T-helper 17 cell (primary cell): ENCODE measurements at places on chromosomes 2 and 18.

DNA sequence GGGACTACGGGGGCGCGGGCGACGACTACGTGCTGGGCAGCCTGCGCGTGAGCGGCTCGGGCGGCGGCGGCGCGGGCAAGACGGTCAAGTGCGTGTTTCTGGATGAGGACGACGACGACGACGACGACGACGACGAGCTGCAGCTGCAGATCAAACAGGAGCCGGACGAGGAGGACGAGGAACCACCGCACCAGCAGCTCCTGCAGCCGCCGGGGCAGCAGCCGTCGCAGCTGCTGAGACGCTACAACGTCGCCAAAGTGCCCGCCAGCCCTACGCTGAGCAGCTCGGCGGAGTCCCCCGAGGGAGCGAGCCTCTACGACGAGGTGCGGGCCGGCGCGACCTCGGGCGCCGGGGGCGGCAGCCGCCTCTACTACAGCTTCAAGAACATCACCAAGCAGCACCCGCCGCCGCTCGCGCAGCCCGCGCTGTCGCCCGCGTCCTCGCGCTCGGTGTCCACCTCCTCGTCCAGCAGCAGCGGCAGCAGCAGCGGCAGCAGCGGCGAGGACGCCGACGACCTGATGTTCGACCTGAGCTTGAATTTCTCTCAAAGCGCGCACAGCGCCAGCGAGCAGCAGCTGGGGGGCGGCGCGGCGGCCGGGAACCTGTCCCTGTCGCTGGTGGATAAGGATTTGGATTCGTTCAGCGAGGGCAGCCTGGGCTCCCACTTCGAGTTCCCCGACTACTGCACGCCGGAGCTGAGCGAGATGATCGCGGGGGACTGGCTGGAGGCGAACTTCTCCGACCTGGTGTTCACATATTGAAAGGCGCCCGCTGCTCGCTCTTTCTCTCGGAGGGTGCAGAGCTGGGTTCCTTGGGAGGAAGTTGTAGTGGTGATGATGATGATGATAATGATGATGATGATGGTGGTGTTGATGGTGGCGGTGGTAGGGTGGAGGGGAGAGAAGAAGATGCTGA, 1.4 kb downstream of the SOX11 start:
- DNase-seq = no peak

DNA sequence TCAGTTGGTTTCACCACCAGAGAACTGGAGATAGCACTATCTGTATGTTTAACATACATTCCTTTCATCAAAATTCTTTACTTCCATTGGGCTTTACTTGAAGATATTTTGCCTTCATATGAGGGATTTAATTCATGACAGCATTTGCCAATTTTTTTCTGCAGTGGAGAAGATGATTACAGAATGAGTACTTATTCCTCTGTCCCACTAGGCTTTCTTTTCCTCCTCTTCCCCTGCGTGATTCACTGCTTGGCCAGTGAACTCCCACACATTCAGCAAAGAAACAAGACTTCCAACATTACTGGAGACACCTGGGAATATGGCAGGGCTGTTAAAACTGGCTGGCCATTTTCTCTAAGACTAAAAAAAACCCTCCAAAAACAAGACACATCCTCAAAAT, 425.8 kb upstream of the KCNH7 start:
- DNase-seq = no peak

GRCh38 chr2:36919041-36919837, 47.1 kb downstream of the STRN start:
- no peak for DNase-seq

GRCh38 chr2:77270433-77270832, 251.7 kb downstream of the LRRTM4 start:
- DNase-seq = no peak

DNA sequence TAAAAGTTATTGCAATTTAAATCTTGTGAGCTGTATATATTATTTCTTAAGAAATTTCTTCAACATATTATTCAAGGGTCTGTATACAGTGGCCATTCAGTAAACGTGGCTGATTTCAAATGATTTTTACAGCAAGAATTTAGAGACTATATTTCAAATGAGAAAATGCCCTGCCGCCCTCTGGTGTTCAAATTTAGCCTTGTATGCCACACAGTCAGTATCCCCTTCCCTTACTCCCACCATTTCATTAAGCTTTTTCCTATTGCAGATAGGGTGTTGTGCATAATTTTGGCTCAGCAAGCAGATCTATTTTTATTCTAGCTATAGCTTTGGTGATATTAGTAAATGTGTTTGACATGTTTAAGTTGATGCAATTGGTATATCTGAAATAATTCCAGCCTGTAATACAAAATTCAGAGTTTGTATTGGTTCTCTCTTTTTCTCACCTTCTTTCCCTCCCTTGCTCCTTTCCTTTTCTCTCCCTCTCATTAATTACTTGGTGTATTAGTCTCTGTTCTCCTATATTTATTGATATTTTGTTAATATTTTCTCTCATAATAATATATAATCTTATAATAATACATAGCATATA, 22.8 kb upstream of the SCN7A start:
- no peak for DNase-seq

DNA sequence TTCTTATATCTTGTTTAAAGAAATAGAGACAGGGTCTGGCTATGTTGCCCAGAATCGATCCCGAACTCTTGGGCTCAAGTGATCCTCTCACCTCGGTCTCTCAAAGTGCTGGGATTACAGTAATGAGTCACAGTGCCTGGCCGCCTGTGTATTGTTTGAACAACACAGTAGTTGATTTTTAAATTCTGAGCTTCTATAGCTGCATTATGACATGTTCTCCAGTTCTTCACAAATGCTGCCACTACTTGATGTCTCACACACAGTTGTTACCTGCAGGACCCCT, 7.7 kb upstream of the RHOB start:
- no peak for DNase-seq

GRCh38 chr2:171741189-171741588, 53.9 kb downstream of the DYNC1I2 start:
- DNase-seq = no peak

GRCh38 chr18:26462355-26462754, 86.0 kb downstream of the KCTD1 start:
- no peak for DNase-seq

GRCh38 chr2:101971836-101972235, 19.9 kb upstream of the IL1R2 start:
- no peak for DNase-seq

DNA sequence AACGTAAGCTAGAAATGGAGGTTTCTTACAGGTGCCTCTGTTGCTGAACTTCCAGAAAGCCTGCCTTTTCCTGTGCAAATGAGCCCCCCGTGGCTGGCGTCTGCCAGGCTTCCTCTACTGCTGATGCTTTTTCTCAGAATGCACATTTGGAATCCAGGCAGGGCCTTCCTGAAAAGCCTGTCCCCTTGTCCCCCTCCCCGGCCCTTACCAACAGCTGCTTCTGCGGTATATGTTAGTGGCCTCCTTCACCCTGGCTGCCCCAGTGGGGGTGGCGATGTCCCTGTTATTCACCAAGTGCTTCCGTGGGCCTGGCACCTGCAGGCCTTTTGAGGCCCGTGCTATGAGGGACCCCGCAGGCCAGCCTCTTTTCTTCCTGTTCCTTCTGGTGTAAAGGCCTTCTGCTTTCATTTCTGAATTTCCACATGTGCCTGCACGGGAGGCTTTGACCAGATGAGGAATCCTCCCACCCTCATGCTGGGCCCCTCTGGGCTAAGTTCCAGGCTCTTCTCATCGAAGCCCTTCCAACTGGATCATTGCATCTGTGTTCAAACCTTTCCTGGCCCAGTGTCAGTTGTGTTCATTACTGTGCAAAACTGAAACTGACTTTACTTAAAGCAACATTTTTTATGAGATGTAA, 10.4 kb downstream of the CNDP2 start:
- no peak for DNase-seq

DNA sequence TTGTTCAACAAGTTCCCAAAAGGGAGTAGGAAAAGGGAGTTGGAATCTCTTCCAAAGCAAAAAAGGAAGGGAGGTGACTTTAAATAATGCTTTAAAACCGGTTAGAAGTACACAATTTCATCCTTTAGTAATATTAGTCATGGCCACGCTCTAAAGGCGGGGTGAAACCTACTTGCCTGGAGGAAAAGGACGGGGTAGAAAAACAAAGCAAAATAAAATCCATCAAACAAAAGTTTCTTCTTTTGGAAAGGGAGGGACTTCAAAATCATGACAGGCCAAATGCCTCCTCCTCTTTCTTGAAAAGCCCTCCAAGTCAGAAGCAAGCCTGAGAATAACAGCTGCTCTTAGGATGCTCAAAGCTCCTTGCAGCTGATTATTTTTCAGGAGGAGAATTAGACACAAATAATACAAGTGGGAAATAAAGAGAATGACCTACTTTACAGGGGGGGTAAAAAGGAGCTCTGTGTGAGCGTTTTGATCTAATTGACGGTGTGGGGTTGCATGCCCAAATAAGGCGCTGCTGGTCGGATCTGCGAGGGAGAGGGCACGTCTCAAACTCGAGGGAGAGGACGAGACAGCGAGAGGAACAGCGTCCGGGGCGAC, 1.8 kb upstream of the NPAS2 start:
- no peak for DNase-seq

DNA sequence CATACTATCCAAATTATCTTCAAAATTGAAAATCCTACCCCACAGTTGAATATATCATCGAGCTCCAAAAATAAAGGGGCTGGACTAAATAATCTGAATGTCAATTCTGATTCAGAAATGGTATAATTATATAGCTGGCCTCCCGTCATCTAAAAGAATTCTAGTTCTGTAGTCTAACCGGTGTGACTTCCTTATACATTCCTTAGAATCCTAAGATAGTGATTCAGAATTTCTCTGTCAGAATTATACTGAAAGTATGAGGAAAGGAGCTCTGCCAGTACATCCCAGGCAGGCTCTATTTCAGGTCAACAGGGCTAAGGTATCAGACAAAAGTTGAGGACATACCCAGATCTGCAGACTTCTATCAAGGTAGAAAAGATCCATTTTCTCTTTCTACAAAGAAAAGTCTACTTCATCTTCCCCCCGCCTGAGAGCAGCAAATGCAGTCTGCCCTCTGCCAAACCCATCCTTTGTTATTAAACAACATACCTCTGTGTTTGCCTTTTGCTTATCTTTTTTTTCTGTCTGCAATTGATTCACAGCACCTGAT, 128.5 kb downstream of the METTL4 start:
- DNase-seq = no peak

DNA sequence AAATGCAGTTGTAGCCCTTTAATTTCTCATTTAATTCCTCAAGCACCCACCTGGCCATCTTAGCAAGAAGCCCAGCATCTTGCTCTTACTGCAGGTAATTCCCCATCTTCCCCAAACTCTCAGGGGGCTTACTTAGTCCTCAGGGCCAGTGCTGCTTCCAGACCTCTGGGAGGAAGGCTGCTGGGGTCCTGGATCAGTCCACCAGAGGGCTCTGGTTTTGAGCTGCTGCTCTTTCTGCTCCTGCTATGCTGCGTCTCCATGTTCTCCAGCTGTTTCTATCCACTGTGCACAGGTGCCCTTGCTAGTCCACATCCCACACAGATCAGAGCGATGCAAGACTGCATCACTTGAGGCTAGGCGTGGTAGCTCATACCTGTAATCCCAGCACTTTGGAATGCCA, 34.5 kb upstream of the TMEM87B start:
- no peak for DNase-seq

GRCh38 chr2:43034921-43035320, 191.5 kb downstream of the ZFP36L2 start:
- no peak for DNase-seq

GRCh38 chr2:122478117-122478516, 722.7 kb downstream of the TSN start:
- DNase-seq = no peak

DNA sequence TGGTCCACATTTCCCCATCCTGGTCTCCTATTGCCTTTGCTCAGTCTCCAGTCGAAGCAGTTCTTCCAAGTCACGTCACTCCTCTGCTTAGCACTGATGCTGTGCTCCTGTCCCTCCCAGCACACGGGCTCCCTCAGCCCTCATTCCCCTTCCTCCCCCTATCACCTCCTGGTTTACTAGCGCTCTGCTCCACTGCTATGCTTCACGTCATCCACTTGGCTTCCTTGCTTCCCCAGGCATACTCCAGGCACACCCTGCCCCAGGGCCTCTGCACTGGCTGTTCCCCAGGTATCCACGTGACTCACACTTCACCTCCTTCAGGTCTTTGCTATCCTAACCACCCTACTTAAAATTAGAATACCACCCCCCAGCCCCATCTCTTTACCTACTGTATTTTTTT, 269.3 kb downstream of the GLI2 start:
- DNase-seq = no peak

DNA sequence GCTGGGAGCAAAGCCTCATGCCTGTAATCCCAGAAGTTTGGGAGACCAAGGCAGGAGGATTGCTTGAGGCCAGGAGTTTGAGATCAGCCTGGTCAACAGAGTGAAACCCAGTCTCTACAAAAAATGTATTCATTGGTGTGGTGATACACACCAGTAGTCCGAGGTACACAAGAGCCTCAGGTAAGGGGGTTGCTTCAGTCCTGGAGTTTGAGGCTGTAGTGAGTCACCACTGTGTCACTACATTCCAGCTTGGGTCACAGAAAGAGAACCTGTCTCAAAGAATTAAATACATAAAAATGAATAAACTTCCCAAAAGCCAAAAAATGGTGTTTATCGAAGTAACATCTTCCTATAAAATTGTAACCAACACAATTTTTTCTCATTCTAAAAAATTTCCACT, 568.1 kb upstream of the LINC00305 start:
- DNase-seq = no peak

GRCh38 chr2:136362676-136363390, 244.9 kb upstream of the CXCR4 start:
- no peak for DNase-seq

DNA sequence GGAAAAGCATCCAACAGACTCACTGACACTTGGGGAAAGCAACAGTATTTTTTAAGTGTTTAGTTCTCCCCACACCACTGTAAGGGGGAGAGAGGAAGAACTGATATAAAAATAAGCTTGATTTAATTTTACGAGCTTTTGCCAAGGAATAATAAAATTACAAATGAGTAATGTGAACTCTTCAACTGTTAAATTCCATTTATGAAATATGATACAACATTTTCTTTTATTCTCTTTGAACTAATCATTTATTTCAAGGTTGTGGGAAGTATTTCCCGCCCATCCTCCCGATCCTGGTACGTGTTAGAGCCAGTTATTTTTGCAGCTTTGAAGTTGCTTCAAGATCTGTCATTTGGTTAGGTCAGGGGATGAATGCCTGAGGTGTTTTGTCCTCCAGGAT, 35.2 kb downstream of the WDPCP start:
- DNase-seq = no peak

DNA sequence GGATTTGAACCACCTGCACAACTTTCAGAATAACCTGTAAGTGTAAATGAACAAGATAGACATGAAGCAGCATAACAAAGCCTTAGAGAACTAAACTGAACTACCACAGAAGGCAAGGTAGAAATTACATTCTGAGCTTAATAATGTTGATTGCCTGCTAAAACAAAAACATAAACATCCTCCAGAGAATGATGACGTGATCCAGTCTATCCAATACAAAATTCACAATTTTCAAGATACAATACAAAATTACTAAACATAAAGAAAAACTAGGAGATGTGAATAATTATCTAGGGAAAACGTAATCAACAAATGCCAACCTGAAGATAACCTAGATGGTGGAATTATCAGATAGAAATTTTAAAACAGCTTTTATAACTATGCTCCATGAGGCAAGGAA, 40.7 kb upstream of the EGR4 start:
- DNase-seq = no peak

- DNase-seq = no peak
Observed at GRCh38 chr18:75066936-75067335, 142.0 kb downstream of the PTGR3 start.
